ENCODE measurements at places on chromosomes 7 and 10. TPM values are rescaled to one million over a fixed set of nuclear protein-coding genes. Genes with fewer than 3 reads are reported as not detected.

- DNase-seq, result peak; percentile 57
These were observed 10.8 kb downstream of the KLF6 start for GRCh38 chr10:3774018-3774813.

- DNase-seq, result no peak
These were observed 39.4 kb upstream of the TARP start for GRCh38 chr7:38312821-38313220.

DNA sequence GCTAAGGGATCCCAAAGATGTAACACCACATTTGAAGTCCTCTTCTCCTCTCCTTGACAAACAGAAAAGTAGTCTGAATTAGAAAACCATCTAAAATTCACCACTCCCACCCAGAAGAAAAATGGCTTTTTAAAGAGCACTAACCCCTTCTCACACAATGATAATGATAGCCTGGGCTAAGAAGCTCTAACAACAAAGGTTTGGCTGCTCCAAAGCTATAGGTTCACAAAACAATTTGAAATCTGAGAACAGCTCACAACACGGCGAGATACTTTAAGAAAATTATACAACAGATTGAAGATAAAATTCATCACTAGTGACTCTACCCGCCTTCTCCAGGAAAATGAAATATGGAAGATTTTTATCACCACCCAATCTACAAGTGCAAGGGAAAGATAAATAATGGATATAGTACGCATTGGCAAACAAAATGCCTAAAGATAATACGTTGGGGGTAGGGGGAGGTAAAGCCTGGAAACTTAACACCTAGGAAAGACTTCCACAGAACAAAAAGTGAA, 7.4 kb downstream of the ITGB1 start:
- no peak for DNase-seq

GRCh38 chr10:110789604-110790433, 81.9 kb upstream of the PDCD4 start:
- no peak for DNase-seq

DNA sequence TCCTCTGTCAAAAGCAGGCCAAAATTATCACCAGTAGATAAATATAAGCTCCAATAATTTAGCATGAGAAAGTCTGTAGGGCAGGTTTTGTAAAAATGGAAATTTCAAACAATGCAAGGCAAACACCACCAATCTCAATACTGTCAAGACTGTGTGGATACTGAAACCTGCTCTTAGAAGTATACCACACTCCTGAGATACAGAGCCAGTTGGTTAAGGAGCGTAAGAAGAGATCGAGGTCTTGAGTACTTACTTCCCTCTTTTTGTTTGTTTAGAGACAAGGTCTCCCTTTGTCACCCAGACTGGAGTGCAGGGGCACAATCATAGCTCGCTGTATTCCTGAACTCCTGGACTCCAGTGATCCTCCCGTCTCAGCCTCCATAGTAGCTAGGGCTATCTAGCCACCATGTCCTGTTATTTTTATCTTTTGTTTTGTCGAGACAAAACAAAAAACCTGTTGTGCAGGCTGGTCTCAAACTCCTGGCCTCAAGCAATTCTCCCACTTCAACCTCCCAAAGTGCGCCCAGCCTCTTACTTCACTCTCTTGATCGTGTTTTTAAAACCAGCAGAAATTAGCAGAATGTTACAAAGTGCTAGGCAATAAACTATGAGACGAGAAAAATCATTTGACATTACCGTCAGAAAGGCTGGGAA, 205.7 kb downstream of the PARD3 start:
- no peak for DNase-seq

GRCh38 chr7:15609287-15609686, 47.5 kb upstream of the AGMO start:
- no peak for DNase-seq

KLLN gene
- 0.77 TPM for total RNA-seq

GHRHR gene
- total RNA-seq, result not detected

ZCCHC24 gene
- total RNA-seq, result 17.7 TPM

MNX1 gene
- total RNA-seq, result not detected

PAPOLB gene
- 0.13 TPM for total RNA-seq

CPVL gene
- total RNA-seq, result 0.06 TPM
